ENCODE measurements at places on chromosomes 5 and 9.

GRCh38 chr9:23343226-23343625 lies 482.8 kb downstream of the ELAVL2 start:
- peak; percentile 9 for DNase-seq

DNA sequence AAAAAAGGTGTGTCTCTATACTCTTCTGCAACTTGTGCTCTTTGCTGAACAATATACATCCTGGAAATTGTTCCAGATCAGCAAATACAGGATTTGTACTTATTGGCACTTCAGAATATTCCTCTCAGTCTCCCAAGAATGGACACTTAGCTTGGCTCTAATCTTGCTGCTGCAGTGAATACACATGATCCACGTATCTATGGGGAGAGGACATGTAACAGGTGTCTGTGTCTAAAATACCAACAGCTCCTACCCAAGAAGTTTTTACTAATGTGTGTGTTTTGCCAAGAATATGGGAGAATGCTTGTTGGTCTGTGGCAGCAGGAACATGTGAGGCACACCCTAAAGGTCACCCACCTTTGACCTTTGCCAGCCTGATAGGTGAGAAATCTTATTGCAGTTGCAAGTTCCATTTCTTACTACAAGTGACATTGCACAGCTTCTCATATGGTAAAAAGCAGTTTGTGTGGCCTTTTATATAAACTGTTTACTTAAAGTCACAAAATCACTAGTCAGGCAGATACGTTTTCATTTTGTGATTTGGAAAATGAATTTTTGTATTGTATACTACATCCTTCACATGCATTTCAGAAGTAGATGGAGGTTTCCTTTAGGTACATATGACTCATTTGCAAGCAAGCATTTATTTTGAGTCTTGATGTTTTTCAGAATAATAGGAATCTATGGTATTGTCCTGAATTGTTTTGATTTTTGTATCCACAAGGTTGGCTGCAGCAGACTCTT lies 35.8 kb downstream of the PHF2 start:
- no peak for DNase-seq

DNA sequence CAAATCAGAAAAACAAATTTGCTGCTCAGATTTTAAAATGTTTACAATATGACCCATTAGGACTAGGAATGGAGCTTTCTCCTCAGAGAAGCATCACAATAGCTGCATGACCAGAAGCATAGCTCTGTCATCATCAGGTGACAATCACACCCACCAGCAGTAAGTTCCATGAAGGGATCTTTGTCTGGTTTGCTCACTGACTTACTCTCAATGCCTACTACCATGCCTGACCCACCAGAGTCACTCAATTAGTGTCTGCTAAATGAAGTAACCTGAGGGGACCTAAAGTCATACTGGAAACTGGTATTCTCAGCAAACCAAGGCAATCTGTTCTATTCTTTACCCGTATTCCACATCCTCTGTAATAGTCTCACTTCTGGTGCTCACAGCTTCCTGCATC lies 7.7 kb downstream of the ERMP1 start:
- no peak for DNase-seq

DNA sequence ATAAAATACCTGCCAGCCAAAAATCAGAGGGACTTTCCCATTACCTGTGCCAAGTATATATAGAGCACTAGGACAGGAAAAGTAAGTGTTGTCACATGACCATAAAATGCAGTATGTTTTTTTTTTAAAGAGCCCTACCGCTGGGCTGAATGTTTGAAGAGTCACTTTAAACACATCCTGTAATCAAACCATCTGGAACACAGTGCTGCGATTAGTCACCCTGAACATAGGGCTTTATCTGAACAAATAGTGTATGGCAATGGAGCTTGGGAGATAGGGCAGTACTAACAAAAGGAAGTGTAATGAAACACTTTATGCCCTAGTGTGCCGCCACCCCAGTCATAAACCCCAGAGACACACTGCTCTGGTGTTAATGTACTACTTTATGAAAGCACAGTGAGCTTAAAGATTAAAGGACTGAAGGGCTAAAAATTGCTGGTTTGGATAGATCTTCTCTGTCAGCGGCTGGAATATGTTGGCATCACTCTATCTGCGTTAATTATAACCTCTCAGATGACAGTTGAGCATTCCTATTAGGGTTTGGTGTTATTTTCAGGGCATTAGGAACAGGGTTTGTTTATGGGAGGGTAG lies 90.4 kb downstream of the ZNF608 start:
- peak; percentile 41 for DNase-seq

- DNase-seq = no peak
Measured at GRCh38 chr5:135393229-135393628, 5.8 kb downstream of the MACROH2A1 start.

- DNase-seq = no peak
Measured at GRCh38 chr5:119275146-119275545, 80.7 kb upstream of the TNFAIP8 start.

- no peak for DNase-seq
Measured at GRCh38 chr9:98539954-98540353, 168.8 kb downstream of the GABBR2 start.

- no peak for DNase-seq
Measured at GRCh38 chr9:34492051-34492450, 30.7 kb downstream of the ENHO start.

DNA sequence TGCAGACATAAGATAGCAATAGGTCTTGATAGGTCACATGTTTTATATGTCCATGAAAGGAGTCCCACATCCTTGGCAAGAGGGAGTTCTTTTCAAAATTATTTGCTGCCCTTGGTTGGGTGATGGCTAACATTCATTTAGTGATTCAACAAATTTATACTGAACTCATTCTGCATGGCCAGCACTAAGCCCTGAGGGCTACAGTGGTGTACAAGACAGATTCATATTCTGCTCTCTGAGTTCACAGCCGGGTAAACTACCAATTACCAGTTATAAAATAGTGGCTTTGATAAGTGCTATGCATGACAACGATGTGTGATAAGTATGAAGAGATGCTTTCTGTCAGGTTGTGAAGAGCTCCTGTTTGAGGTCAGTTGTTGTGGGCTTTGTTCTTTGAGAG lies 340.0 kb downstream of the GABRG2 start:
- DNase-seq = no peak

GRCh38 chr9:120396931-120397330 lies 183.0 kb downstream of the CDK5RAP2 start:
- DNase-seq = no peak

DNA sequence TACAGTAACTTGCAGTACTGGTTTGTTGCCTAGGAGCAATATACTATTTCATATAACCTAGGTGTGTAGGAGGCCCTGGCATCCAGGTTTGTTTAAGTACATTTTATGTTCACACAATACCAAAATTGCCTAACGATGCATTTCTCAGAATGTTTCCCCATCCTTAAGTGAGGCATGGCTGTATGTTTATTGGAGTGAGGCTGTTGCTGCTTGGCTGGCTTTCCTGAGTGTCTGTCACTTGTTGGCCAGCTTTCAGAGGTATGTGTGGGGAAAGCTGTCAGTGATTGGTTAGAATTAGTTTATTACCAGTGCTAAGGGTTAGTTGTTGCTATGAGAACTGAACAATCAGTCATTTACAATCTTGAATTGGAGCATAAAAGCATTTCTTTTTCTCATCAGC lies 154.1 kb upstream of the CDH12 start:
- DNase-seq = no peak

GRCh38 chr5:126099077-126099476 lies 324.1 kb upstream of the GRAMD2B start:
- DNase-seq = no peak

- DNase-seq = no peak
Measured at GRCh38 chr9:121122246-121123032, 47.7 kb downstream of the CNTRL start.

- no peak for DNase-seq
Measured at GRCh38 chr9:22111954-22112247, 102.8 kb upstream of the CDKN2B start.

GRCh38 chr9:75389101-75389500 lies 300.8 kb downstream of the OSTF1 start:
- no peak for DNase-seq

GRCh38 chr9:133029994-133030316 lies 842 bp upstream of the GTF3C5 start:
- no peak for DNase-seq

- DNase-seq = no peak
Measured at GRCh38 chr5:142013734-142014521, 1.1 kb upstream of the GNPDA1 start.

GRCh38 chr9:89759572-89759971 lies 154.8 kb downstream of the GADD45G start:
- peak; percentile 29 for DNase-seq

- DNase-seq = no peak
Measured at GRCh38 chr5:107597247-107597646, 73.5 kb downstream of the EFNA5 start.

DNA sequence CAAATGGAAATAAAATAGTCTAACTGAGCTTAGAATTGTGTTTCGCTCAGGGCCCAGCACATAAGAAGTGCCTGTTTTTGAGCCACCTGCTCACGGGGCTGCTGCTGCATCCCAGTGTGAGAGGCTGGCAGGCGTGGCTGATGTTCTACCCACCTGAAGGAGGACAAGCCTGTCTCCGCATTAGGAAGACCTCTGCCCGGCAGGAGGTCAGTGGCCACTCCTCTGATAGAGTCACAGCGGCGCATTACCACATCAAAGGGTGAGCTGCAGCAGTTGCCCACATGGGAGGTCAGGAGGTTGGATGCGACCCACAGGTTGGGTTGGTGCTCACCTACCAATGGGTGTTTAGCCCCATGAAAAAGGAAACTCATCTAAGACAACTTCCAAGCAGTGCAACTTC lies 3.7 kb upstream of the SLC6A7 start:
- no peak for DNase-seq

DNA sequence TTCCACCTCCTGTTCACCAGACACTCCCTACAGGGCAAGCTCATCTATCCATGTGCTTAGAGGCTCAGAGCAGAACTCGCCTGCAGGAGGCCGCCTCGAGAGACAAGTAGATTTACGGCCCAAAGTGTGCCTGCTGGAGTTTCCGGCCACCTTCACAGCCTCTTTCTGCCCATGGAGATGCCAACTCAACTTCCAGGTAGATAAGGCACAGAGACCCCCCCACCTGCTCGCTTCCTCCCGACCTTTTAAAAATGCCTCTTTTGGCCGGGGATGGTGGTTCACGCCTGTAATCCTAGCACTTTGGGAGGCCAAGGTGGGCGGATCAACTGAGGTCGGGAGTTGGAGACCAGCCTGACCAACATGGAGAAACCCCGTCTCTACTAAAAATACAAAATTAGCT lies 46.6 kb downstream of the EXD3 start:
- no peak for DNase-seq

DNA sequence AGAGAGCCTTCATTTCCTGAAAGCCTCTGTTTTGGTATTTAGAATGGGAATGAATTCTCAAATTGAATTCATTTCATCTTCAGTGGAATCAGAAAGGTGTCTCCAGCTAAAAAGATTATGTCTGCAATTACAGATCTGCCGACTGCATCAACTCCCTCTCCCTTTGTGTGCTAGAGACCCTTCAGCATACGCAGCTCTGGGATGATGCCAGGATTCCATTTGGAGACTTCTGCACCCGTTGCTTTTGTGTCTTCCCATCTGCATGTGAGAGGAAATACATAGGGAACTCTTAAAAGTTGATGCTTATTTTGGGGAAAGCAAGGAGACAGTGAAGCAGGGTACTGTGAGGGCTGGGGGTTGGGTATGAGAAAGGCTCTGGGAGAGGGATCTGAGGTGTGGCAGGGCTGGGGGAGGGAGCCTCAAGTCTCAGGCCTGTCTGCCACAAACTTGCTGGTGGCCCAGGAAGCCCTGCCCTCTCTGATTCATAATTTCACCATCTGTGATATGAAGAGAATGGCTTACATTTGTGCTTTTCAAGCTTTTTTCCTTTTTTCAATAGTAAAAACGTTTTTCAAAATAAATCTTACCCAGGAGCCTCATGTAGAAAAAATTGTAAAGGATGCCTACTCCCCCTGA lies 89.7 kb upstream of the SAP30L start:
- no peak for DNase-seq

DNA sequence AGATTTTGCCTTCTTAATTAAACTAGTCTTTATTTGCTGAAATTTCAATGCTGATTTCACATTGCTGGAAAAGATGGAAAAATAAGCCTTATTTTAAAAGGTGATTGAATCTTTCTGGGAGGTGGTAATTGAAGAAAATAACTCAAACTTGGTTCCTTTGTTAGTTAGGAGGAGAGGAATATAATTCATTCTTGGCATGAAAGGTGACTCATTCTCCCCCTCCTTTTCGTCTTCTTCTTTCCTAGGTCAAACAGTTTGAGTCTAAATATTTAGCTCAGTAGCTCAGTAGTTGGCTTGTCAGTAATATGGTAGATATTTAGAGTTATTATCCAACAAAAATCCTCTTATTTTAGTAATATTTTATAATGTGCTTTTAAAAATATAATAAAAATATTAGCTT lies 353.9 kb upstream of the MEF2C start:
- DNase-seq = no peak

DNA sequence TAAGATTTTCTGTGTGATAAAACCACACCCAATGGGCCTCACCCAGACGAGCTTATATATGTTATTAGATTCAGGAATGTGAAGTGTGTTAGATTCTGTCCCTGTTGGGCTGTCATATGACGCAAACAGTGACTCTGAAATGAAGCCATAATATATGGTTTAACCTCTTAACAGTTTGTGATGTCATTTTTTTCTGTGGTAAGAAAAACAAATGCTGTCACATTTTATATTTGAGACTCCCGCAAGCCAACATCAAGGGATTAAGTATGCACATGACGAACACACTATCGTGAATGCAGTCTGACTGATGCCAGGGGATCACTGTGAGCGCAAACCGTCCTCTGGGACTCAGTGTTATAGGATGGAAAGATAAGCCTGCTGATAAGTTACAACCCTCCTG lies 321.7 kb downstream of the SH3GL2 start:
- no peak for DNase-seq

DNA sequence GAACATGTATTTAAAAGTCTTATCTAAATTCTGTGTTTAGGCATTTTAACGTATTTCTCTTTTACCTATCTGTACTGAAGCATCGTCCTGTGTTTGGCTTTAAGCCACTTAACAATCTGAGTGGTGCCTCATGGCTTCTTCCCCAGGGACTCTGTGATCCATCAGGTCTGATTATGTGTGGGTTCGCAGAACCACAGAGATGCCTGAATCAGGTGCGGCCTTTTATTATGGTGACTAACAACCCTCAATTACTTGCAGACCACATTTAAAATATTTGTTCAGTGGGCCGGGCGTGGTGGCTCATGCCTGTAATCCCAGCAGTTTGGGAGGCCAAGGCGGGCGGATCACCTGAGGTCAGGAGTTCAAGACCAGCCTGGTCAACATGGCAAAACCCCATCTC lies 39.6 kb upstream of the SAP30L start:
- no peak for DNase-seq

- DNase-seq = no peak
Measured at GRCh38 chr9:72173080-72173479, 23.8 kb downstream of the GDA start.

- DNase-seq = no peak
Measured at GRCh38 chr9:14538526-14538925, 154.7 kb downstream of the ZDHHC21 start.

GRCh38 chr5:431001-431710 lies 11.8 kb upstream of the EXOC3 start:
- peak; percentile 95 for DNase-seq

GRCh38 chr9:23850690-23851629 lies 24.9 kb upstream of the ELAVL2 start:
- no peak for DNase-seq

GRCh38 chr5:107560377-107560776 lies 110.4 kb downstream of the EFNA5 start:
- DNase-seq = no peak

GRCh38 chr5:54719384-54720283 lies 202.1 kb downstream of the SNX18 start:
- DNase-seq = no peak

- no peak for DNase-seq
Measured at GRCh38 chr5:165139721-165140120, 1634.3 kb downstream of the MAT2B start.
